ENCODE measurements at places on chromosomes 5 and 9. TPM values are rescaled to one million over a fixed set of nuclear protein-coding genes. Genes with fewer than 3 reads are reported as not detected.
A peak's percentile ranks its signal among the peaks of the same experiment; 100 is the strongest.

- no peak for DNase-seq
These were observed 445.5 kb downstream of the MED10 start for GRCh38 chr5:5932824-5933223.

DNA sequence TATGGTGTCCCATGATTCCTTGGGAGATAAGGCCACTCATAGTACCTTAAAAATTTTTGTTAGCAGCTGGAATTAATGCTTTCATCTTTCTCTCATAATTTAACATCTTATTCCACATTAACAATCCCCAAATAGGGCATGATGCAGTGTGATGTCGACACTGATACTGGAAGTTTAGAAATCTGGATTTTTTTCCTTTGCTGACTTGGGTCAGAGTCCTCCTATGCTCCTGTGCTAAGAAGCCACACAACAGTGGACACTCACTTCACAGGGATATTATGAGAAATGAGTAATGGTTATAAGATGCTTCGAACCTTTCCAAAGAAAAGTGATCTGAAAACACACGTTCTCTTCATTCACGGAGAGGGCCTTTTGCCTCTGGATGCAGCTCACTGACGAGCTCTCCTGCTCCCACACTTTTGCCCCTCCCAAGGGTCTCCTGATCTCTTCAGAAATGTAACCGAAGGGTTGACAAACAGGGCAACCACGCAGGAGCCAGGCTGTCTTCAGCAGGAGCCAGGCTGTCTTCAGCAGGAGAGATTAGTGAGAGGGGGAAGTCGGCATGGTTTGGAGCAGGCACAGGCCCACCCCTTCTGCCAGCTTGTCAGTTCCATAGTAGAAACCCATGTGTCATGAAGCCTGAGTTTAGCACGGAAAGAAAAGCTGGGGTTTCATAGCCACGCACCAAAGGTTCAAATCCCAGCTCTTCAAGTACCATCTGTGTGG, 247.8 kb downstream of the AOPEP start:
- no peak for DNase-seq

DNA sequence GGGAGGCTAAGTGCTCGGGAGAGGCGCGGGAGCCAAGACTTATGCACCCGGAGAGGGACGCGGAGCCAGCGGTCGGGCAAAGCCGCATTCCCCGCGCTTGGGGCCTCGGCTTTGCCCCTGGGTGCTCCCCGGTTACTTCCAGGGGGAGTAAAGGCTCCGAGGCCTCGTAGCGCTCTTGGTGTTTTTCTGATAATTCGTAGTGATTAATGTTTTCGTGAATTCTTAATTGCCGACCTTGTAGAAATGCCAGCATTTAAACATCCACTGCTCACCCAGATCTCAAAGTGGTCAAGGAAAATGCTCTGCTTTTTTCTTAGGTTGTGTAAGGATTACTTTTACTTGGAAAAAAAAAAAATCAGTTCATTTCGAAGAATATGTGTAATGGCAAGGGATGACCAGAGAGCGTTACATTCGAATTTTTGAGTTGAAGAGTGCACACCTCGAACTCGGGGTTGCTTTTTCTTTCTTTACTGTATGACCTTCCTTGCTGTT, 654 bp upstream of the TUT7 start:
- no peak for DNase-seq

GRCh38 chr5:78653681-78654366, 5.3 kb upstream of the LHFPL2 start:
- no peak for DNase-seq

GRCh38 chr5:170479484-170479883, 24.3 kb upstream of the KCNIP1 start:
- DNase-seq, result peak; percentile 5

DNA sequence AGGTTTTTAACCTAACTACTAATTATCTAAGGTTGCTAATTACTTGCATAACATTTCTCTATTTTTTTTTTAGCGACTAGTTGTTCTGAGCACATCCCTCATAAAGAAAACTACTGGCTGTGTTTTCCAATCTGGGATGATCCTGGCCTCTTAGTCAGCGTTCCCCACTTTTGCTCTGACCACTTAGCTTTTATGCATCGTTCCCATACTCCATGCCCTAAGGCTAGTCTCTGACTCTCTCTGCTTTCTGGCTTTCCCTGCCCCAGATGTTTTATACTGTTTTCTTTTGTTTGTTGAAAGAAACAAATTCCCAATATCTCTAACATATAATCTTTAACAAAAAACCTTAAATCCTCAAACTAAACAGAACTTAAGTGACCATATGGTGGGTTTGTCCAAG, 217.9 kb downstream of the SPATA31D1 start:
- DNase-seq, result peak; percentile 23

- no peak for DNase-seq
These were observed 376.8 kb downstream of the PIK3R1 start for GRCh38 chr5:68592351-68592750.

- no peak for DNase-seq
These were observed 50.0 kb upstream of the COL5A1 start for GRCh38 chr9:134591573-134591981.

GRCh38 chr9:84701801-84702200, 32.3 kb downstream of the NTRK2 start:
- DNase-seq, result peak; percentile 20

- peak; percentile 37 for DNase-seq
These were observed 111.5 kb upstream of the ZNF366 start for GRCh38 chr5:72618708-72619107.

GRCh38 chr5:28580616-28581015, 1542.2 kb upstream of the CDH9 start:
- DNase-seq, result peak; percentile 52

GRCh38 chr9:91130796-91131318, 230.9 kb downstream of the AUH start:
- peak; percentile 31 for DNase-seq

- DNase-seq, result no peak
These were observed 3.2 kb downstream of the TDRD7 start for GRCh38 chr9:97415146-97415545.

- no peak for DNase-seq
These were observed 21.5 kb upstream of the NEUROG1 start for GRCh38 chr5:135557076-135557838.

GRCh38 chr5:178296066-178296465, 63.5 kb upstream of the PHYKPL start:
- DNase-seq, result no peak

DNA sequence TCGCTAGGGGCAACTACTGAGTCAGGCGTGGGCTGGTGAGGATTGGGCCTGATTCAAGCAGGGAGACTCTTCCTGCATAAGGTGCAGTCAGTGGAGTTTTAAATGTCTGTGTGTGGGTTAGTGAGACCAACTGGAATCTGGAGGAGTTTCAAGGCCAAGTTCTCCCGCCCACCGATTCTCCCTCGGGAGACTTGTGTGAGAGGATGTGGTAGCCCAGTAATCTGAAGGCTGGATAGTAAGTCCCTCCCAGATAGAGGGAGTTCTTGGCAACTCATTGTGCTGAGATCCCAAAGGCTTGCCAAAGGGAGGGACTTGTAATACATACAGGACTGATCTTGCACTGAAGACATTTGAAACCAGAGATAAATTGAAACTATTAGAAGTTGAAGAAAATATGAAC, 51.8 kb downstream of the WDR36 start:
- DNase-seq, result peak; percentile 71

GRCh38 chr5:87885758-87886157, 382.9 kb downstream of the TMEM161B start:
- no peak for DNase-seq

DNA sequence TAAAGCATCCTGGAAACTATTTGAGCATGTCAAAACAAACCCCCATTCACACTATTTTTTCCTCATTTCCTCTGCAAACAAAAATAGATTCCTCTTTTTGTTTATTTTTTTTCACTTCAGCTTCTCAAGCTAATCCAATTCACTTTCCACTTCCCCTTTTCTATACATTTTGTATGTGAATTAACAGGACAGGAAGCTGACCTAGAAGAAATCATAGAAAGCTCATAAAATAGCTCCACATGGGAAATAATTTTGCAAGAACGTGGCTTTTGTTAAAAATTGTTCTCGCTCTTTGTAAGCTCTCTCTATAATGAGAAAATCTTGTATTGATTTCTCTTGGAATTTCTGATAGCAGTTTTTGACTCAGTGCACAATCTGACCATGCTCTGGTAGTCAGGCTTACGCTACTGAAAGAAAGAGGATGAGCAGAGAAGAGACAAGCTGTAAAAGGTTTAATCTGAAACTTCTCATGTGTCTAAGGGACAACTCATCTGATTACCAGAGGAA, 215.8 kb downstream of the ADAMTS12 start:
- no peak for DNase-seq

Gene TXNDC8
- not detected for total RNA-seq

Gene SHISAL2B
- total RNA-seq, result not detected

Gene TMEM252
- not detected for total RNA-seq

Gene IL33
- 2.4 TPM for total RNA-seq

Gene GGTA1
- total RNA-seq, result 0.13 TPM

Gene NUTM2F
- not detected for total RNA-seq

Measured in bronchial epithelial cell (primary cell).